ENCODE measurements at places on chromosomes 3 and 15.

DNA sequence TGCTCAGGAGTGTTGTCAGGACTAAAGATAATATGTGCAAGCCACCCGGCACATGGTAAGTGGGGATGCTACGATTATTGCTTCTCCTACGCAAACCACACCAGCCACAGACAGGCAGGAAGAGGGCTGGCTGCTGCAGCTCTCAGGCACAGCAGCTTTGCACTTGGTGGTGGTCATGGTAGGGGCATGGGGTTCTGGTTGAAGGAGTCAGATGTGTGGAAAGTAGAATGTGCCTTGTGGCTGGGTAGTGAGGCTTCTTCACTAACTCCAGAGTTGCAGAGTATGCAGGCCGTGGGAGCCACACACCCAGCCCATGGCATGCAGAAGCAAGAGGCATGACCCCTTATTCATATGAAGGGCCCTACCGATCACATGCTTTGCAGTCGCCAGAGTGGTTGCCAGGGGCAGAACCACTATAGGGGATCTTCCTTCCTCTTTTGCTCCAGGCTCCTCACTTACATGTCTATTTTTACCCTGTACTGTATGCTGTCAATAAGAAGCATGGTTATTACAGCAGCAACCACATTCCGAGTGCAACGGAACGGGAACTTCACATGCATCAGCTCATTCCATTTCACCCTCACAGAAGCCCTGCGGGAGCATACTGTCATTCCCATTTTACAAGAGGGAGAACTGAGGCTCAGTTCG, 59.2 kb upstream of the HERC1 start:
- DNase-seq: no peak

- no peak for DNase-seq
Observed at GRCh38 chr15:94611656-94612055, 380.3 kb downstream of the MCTP2 start.

GRCh38 chr3:29649815-29650547, 369.1 kb downstream of the RBMS3 start:
- no peak for DNase-seq

GRCh38 chr15:88348579-88349230, 92.2 kb upstream of the NTRK3 start:
- no peak for DNase-seq
